ENCODE measurements at places on chromosomes 6 and 20. TPM values are rescaled to one million over a fixed set of nuclear protein-coding genes. Genes with fewer than 3 reads are reported as not detected.
A peak's percentile ranks its signal among the peaks of the same experiment; 100 is the strongest.

DNA sequence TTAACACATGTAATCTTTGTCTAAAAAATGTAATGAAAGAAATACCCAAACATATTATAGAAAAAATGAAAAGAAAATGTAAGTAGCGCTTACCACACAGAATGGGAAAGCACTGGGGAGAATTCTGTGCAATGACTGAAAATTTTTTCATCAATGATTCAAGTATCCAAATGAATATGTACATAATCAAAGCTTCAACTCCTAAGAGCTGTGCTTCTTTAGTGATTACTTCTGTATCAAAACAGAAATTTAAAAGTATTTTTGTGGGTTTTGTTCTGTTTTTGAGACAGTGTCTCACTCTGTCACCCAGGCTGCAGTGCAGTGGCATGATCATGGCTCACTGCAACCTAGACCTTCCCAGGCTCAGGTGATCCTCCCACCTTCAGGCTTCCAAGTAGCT lies 13.7 kb downstream of the LMBRD1 start:
- no peak for DNase-seq

DNA sequence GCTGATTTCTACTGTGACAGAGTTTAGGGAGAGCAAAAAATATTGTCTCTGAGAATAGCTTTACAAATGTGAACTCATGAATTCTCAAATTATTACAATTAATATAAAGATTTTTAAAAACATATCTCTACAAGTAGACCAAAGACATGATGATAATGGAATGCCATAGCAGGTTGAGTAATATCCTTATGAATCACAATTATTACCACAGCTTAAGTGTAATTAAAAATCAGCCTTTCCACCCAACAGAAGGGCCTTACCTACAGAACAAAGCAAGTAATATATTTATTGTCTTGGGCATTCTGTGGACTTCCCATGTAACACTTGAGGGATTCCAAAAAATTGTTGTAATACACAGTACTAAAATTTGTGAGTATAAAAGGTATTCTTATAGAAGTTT lies 1099.6 kb upstream of the GJE1 start:
- no peak for DNase-seq

- no peak for DNase-seq
These were observed 254.4 kb upstream of the KCNQ5 start for GRCh38 chr6:72367439-72367838.

GRCh38 chr6:150299873-150300485 lies 68.8 kb upstream of the IYD start:
- DNase-seq = no peak

Gene PAX1
- not detected for total RNA-seq

- DNase-seq = no peak
These were observed 661 bp downstream of the LCA5 start for GRCh38 chr6:79536585-79536953.

DNA sequence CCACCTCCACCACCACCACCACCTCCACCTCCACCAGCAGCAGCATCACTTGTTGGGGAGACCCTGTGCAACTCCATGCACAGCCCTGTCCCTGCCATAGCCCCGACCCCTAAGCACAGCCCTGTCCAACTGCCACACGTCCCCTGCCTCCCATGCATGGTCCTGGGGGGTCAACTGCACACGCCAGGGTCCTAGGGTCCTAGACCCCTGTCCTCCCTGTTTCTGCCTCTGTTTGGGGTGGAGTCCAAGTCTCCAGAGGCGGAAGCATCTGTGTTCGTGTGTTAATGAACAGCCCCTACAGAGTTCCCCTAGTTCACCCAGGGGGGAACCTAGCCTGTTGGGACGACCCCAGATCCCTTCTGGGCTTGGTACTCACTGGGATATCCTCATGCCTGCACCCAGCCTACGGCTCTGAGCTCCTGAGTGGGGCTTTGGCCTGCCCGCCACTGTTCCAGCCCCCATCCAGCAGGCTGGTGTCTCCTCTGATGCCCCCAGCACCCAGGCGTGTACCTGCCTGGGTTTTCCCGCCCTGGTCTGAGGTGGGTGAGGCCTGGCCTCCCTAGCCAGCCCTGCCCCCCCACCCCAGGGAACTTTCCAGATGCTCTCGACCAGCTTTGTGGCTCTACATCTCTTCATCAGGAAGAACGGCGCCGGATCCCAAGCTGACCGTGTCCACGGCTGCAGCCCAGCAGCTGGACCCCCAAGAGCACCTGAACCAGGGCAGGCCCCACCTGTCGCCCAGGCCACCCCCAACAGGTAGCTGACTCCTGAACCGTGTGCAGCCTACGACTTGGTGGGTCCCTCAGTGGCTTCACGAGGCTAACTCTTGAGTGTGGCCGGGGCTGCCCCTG lies 2.5 kb upstream of the TNFRSF6B start:
- DNase-seq = no peak

- no peak for DNase-seq
These were observed 2.9 kb upstream of the SNRPB start for GRCh38 chr20:2473516-2473915.

Gene CUL7
- total RNA-seq = 13.2 TPM

DNA sequence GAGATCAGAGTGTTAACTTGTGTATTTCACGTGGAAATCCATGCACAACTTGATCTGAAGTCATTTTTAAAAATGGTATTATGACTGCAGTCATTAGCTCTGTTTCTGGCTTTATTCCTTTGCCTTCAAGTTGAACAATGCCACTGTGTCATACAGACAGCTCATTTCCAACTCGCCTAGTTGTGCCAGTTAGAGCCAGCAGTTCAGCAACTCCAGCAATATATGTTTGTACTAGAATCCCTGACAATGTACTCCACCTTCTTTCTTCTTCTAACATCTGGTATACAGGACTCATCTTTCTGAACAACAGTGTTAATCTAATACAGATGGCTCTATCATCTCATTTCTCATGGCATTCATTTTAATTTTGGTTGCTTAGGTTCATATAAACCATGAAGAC lies 418.3 kb upstream of the POU3F2 start:
- DNase-seq = no peak

DNA sequence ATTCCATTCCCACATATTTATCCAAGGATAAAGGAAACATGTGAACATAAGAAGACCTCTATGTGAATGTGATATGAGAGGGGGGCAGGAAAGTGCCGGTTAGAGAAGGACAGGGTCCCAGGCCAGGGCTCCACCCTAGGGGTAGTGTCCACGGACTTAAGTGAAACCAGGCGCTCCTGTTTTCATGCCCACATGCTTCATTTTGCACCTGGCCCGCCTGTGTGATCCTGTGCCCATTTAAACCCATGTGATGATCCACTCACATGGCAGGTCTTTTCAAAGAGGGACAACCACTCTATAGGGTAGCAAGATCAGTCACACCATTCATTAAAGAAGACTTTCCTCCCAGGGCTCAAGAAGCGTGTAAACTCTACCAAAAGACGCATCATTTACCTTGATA lies 865.3 kb upstream of the GJE1 start:
- DNase-seq = no peak

Gene NOX3
- total RNA-seq = not detected

Gene PSORS1C1
- total RNA-seq = not detected

Gene SLC16A10
- 6.0 TPM for total RNA-seq

- no peak for DNase-seq
These were observed 66.2 kb downstream of the BCAS4 start for GRCh38 chr20:50861012-50861411.

- DNase-seq = no peak
These were observed 19.1 kb downstream of the TFAP2B start for GRCh38 chr6:50837589-50838445.

DNA sequence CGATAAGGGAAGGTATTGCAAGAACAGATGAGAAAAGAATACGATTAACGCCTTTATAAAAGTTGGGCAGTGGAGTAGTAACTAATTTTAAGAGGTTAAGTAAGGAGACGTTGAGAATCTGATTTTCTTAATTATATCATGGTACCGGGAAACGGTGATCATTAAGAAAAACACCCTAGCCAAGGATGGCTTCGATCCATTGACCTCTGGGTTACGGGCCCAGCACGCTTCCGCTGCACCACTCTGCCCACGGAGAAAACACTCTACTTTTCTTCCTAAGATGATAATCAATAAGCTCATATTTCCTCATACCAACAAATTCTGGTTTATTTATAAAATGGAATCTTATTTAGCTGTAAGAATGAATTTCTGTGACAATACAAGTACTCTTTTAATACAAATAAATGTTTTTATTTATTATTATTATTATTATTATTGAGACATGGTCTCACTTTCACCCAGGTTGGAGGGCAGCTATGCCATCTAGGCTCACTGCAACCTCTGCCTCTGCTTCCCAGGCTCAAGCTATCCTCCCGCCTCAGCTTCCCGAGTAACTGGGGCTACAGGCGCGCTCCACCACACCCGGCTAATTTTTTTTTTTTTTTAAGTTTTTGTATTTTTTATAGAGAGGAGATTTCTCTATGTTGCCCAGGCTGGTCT lies 8.3 kb downstream of the POM121L2 start:
- no peak for DNase-seq

DNA sequence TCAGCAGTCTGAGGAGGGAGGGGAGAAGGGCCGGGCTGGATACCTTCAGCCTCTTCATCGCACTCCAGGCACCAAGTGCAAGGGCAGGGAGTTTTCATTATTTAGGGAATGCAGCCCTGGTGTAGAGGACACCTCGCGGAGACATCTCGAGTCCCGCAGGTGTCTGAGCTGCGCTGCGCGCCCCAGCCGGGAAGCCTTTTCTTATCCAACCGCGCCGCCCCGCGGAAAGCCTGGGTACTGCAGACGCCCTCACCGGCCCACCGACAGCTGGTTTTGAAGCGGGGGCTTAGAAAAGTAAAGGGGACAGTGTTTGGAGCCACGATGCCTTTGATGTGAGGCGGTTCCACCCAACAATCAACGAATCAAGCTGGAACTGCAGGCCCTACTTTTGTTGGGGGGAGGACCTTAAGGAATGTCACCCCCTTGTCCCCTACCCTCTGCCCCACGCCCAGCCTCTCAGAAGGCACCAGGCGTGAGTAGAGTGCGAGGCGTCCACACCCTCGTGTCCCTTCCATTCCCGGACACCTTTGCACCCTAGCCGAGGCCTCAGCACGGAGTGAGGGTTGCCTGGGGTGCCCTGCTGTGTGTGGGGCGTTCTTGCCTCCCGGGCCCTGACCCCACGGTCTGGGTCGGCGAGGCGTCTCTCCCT lies 8.6 kb downstream of the NKX2-2 start:
- DNase-seq = peak; percentile 83

GRCh38 chr20:38057351-38057972 lies 23.9 kb downstream of the RPRD1B start:
- DNase-seq = peak; percentile 69

Gene PDRG1
- 26.5 TPM for total RNA-seq

DNA sequence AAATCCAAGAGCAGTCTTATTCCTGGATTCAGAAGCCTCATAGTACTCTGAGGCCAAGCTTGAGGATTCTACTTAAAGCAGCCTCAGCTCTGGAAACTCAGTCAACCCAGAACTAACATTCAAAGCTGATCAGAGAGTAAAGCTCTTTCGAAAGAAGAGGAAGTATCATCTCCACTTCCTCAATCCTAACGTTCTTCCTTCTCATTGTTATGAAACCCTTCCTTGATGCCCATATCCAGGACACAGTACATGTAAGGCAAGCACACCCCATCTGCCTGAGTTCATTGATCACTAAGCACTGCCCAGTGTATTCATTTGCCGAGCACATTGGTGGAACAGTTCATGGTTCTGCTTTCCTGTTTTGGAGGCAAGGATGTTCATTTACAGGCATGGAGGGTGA lies at the start of gene IPCEF1:
Gene IPCEF1 (minus strand): TSS at position 114 of the 400 bp plus-strand sequence. CDS start 90,856 bp downstream, outside the sequence.
- DNase-seq = no peak

- DNase-seq = no peak
These were observed 42.0 kb upstream of the STMND1 start for GRCh38 chr6:17059850-17060249.

Gene PAK5
- total RNA-seq = not detected

- no peak for DNase-seq
These were observed 86.4 kb downstream of the EDN3 start for GRCh38 chr20:59386809-59387208.

GRCh38 chr6:25320459-25320858 lies 41.3 kb downstream of the CARMIL1 start:
- no peak for DNase-seq

Gene ZNF165
- 2.0 TPM for total RNA-seq

- no peak for DNase-seq
These were observed 42.0 kb upstream of the RSPO3 start for GRCh38 chr6:127076466-127076865.

DNA sequence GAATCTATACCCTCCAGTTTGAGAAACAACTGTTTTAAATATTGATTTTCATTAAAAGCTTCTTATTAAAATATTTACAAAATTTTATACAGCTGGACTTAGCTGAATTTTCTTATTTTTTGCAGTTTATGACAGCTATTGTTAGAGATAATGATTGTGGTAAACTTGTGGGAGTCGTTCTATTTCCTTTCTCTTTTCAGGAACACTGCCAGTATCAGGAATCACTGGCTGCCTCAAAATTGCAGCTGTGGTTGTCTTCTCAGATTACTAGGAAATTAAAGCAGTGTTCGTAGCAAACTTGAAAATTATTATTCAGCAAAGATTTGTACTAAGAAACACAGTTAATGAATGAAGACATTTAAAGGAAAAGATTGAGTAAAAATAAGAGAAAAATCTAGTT lies 311.0 kb downstream of the CENPW start:
- DNase-seq = no peak

Gene PPP1R11
- 71.9 TPM for total RNA-seq

Gene VSTM2L
- total RNA-seq = 0.33 TPM

- no peak for DNase-seq
These were observed 177.2 kb upstream of the DTNBP1 start for GRCh38 chr6:15839969-15840541.

DNA sequence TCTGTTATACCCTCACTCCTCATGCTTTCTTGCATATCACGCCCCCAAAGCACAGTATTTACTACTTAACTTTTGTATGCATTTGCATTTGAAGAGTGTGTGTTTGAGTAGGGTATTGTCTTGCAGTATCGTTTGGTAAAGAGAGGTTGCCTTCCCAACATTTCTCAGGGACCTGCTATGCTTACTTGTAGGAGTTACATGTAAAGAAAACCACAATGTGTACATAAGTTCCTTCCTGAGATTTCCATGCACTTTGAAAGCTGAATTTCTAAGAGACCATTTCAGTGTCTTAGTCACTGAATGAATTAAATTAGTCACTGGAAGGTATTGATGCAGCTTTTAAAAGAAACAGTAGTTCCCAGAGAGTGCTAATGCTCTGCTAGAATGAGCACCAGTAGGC lies 159.3 kb upstream of the LAMA2 start:
- DNase-seq = no peak

GRCh38 chr6:162679681-162680080 lies 47.9 kb downstream of the PRKN start:
- no peak for DNase-seq

DNA sequence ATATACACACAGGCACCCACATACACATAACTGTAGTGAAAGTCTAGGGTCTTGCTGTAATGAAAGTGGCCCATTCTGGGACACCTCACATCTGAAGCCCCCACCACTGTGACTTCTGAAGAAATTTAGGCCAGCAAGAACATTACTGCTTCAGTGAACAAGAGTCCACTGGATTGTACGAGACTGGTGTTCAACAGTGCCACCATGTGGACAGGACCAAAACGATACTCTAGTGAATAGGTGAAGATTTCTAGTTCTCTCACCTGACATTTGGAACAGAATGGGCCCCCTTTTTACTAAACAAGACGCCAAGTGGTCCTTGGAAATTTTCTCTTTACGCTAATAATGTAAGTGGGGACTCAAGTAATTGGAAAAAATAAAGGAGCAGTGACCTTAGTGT lies 156.9 kb downstream of the MAFB start:
- DNase-seq = no peak

All from activated T-cell treated with anti-CD3 and anti-CD28 coated beads, Interleukin-2, amount 50 U/mL, for 4 hours (primary cell).